Psoas muscle (tissue), 8 donors: ENCODE measurements at places on chromosomes 3 and 15. TPM values are rescaled to one million over a fixed set of nuclear protein-coding genes. Genes with fewer than 3 reads are reported as not detected.

The LMAN1L gene
- not detected for polyA plus RNA-seq

The ADGRG7 gene
- polyA plus RNA-seq: 0.04 TPM

The SCAANT1 gene
- not detected for polyA plus RNA-seq

The MYL3 gene
- polyA plus RNA-seq: 3,091 TPM

The WDR72 gene
- not detected for polyA plus RNA-seq

The GPX1 gene
- polyA plus RNA-seq: 251 TPM

The TUSC7 gene
- not detected for polyA plus RNA-seq

The EFL1 gene
- polyA plus RNA-seq: 9.2 TPM

The SNX1 gene
- polyA plus RNA-seq: 64.4 TPM

The ADAMTS17 gene
- 7.2 TPM for polyA plus RNA-seq

The HYKK gene
- 3.4 TPM for polyA plus RNA-seq

The IL16 gene
- 1.2 TPM for polyA plus RNA-seq

The KNG1 gene
- polyA plus RNA-seq: not detected

The UBE2E2 gene
- polyA plus RNA-seq: 12.9 TPM

The VIPR1 gene
- polyA plus RNA-seq: 0.95 TPM

The TAGLN3 gene
- polyA plus RNA-seq: not detected

The SLC12A1 gene
- not detected for polyA plus RNA-seq

The TMEM108 gene
- polyA plus RNA-seq: 2.4 TPM

The CYP8B1 gene
- polyA plus RNA-seq: not detected

The ISLR gene
- polyA plus RNA-seq: 4.1 TPM

The RARRES1 gene
- polyA plus RNA-seq: 2.9 TPM

The SRGAP3 gene
- 0.77 TPM for polyA plus RNA-seq

The ITPKA gene
- 1.7 TPM for polyA plus RNA-seq

The PLSCR5 gene
- not detected for polyA plus RNA-seq

The POTEB gene
- polyA plus RNA-seq: not detected

The AMT gene
- 1.0 TPM for polyA plus RNA-seq

The UNC13C gene
- 0.51 TPM for polyA plus RNA-seq

The NLGN1 gene
- 0.04 TPM for polyA plus RNA-seq

The CPN2 gene
- not detected for polyA plus RNA-seq

The RLBP1 gene
- 0.03 TPM for polyA plus RNA-seq

The TGM5 gene
- 0.06 TPM for polyA plus RNA-seq

The CD200R1 gene
- 0.19 TPM for polyA plus RNA-seq

The P2RY14 gene
- 1.2 TPM for polyA plus RNA-seq

The TNIK gene
- polyA plus RNA-seq: 9.9 TPM
